Nephron progenitor cell (in vitro differentiated cells): ENCODE measurements at places on chromosomes 5 and 9.

DNA sequence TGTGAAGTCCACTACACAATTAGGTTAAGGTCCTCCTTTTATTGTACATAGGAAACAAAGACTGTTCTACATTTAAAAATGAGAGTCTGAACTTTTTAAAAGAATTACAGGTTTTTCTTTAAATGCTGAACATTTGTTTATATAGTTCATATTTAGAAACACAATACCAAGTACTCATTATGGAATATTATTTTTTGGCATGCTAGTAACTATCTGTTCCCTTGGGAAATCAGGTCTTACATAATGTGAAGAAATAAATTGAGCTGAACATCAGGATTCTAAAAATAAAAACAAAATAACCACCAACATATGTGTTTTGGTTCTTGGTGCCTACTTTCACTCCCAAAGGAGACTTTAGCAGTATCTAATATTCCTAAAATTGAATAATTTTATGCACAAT lies 230.5 kb upstream of the IZUMO3 start:
- DNase-seq = no peak

DNA sequence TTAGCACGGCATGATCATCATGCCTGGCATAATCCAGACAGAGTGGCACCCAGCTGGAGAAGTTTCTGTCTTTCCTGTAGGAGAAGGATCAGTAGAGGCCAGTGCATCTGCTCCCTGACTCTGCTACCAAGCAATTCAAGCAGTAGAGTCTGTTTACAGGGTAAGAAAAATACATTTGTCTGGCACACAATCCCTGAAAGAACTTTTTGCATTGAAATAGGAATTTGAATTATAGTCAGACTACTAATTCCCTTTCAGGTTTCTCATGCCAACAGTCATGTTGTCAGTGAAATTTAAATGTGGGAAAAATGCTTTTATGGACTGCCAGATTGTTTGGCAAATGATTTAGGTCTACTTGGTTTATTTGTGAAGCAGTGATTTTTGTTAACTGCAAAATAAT lies 125.6 kb downstream of the RAB3C start:
- DNase-seq = no peak

- DNase-seq = no peak
These were observed 131.6 kb upstream of the RASA1 start for GRCh38 chr5:87136096-87136495.

DNA sequence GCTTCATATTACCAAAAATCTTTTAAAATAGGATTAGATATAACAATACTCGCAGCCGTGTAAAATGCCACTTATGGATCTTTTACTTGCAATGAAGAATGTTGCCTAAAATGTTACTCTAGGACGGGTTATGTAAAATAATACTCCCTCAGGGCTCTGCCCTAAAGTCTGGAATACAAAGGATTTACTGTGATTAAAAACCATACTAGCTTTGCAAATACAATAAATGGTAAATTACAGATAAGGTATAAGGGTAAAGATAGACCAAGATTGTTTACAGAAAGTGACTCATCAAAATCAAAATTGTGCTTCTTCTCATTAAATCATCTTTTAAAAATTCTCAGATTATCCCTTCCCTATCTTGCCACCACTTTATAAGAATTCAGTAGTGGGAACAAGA lies 163.6 kb downstream of the MEF2C start:
- DNase-seq = no peak

GRCh38 chr5:146034127-146034526 lies 71.2 kb downstream of the PLAC8L1 start:
- no peak for DNase-seq

- DNase-seq = no peak
These were observed 229.8 kb downstream of the DRD1 start for GRCh38 chr5:175214152-175214551.

GRCh38 chr5:149019679-149020078 lies 43.2 kb downstream of the SH3TC2 start:
- no peak for DNase-seq

DNA sequence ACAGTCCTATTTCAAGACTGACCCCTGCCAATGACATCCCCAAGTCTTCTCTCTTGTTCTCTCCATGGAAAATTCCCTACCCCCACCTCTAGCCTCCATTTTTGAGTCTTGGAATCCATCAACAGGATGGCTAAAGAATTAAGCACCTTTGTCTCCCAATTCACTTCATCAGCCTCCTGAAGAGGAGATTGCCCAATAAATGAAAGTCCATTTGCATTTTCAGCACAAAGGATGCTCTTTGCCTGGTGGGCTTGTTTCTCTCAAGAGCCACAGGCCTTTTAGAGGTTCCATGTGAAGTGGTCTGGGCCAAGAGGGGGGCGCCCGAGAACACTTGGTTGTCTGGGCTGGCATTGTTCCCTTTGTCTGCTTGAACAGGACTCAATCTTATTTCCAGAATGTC lies 12.6 kb downstream of the HSD17B3 start:
- no peak for DNase-seq

DNA sequence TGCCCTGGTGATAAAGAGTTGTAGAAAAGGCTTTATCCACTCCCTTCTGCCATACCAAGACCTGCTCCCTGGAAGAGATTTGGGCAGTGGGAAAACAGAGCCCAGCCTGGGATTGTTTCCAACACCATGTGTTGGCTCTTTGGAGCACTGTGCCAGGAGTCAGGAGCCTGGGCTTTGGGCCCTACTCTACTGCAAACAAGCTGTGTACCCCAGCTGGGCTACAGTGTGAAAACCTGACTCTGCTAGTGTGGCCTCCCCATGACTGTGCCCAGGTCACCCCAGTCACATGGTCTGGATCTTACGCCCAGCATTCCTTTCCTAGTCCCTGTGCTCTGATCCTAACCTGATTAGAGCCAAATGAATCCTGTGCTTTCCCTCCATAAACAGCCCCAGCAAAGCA lies 39.3 kb upstream of the SHB start:
- DNase-seq = no peak

GRCh38 chr5:142846406-142846805 lies 76.2 kb downstream of the ARHGAP26 start:
- no peak for DNase-seq

DNA sequence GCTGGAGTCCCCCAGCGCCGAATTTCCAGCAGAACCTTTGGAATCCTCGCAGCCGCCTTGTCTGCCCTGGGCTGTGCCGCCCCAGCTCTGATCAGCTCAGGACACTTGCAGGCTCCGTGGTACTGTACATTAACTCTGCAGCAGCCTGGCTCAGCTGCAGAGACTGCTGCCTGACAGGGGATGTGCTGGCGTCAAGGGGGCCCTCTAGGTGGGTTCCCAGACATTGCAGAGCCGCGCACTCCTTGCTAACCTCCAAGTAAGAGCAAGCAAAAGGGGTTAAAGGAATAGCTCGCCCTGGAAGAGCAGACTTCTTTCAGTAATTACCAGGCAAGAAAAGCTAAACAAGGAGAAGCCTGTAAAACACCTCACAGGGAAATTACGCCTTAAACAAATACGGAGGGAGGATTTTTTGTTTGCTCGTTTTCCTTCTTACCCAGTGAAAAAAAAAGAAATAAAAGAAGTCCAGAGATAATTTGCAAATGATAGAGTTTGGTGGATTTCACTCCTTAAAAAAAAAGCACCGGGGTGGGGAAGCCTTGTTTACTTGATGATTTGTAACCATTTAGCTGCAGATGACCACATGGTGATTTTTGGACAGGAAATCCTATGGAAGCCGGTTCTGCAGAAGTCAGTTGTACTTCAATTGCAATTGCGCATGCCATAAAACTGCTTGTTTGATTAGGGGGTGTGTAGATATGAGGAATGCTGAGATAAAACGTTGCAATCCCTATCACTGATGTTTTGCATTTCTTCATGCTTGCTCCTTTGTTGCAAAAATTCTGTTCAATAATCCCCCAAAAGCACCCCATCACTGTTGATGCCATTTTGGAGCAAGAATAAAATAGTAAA lies 305.8 kb downstream of the PDE4D start:
- DNase-seq = peak; percentile 73

DNA sequence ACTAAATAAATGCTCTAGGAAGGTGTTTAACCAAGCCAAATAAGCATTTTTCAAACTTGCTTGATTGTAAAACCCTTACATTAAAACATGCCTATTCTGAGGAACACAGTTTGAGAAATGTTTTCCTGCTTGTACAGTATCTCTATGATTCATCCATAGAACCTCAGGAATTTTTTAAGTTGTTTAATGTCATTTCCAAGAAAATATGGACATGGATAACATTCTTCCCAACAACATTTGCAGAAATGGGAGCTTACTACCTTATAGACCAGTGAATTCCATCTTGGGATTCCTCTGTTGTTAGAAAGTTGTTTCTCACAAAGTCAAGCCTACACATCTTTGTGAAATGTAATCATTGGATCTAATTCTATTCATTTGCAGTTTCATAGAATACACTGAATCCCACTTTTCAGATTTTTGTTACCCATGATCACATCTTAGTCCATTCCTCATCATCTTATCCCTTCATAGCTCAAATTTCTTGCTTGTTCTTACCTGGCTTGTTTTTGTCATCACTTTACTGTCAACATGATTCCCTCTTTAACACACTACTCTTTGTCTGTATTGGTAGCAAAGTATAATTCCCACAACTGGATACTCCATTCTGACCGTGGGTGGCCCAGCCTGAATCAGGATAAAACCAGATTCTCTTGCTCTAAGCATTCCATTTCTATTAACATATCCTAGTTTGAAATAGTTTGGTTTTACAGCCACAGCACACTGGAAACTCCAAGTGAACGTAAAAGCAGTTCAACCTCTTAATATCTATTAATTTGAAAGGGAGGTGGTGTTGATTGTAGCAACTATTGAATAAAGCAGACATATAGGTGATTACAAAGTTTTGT lies 49.4 kb upstream of the PAPPA start:
- DNase-seq = no peak

DNA sequence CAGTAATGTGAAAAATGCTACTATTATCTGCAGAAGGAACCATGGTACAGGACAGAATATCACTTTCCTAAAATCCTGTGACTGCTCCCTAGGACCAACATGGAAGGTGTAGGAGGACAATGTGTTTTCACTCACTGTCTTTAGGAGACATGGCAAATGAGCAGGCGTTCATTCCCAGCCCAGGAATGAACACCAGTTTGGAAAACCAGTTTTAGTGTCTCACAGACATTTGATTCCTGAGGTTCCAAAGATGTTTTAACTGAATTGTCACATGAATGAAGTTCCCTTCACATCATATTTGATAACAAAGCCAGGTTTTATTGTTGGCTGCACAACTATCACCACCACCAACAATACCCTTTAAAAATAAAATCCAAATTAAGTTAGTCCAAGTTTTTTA lies 178.2 kb downstream of the ENC1 start:
- DNase-seq = no peak
